Astrocyte of the hippocampus (primary cell): ENCODE measurements at places on chromosomes 7 and 10.

DNA sequence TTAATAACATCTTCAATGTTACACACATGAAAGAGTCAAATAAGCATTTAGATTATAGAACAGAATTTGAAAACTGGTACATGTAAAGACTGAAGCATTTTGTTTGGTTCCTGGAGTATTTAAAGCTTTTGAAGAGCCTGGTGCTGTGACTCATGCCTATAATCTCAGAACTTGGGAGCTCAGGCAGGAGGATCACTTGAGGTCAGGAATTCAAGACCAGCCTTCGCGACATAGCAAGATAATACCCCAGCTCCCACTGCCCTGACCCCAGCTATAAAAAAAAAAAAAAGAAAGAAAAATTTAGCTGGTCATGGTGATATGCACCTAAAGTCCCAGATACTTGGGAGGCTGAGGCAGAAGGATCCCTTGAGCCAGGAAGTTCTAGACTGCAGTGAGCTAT lies 87.8 kb downstream of the HDAC9 start:
- DNase-seq, result peak; percentile 51

DNA sequence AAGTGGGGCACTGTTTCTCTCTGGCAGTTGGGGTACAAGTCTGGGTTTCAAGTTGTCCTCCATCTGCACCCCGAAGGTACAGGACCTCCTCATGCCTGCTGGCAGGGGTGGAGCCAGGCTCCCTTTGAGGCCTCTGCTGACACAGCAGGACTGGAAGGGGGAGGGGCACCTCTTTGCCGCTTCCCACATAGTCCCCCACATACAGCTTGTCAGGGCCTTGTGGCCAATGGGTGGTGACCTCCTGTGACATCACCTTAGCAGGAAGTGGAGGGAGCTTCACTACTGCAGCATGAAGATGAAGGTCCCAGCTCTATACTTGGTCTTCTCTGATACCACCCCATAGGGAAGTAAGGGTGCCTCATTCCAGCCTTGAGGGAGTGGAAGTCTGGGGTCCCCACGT lies 167.8 kb downstream of the RAMP3 start:
- no peak for DNase-seq

- no peak for DNase-seq
Measured at GRCh38 chr10:104326991-104327610, 11.2 kb downstream of the ITPRIP start.

GRCh38 chr10:48671914-48672595 lies 12.6 kb upstream of the WDFY4 start:
- no peak for DNase-seq

DNA sequence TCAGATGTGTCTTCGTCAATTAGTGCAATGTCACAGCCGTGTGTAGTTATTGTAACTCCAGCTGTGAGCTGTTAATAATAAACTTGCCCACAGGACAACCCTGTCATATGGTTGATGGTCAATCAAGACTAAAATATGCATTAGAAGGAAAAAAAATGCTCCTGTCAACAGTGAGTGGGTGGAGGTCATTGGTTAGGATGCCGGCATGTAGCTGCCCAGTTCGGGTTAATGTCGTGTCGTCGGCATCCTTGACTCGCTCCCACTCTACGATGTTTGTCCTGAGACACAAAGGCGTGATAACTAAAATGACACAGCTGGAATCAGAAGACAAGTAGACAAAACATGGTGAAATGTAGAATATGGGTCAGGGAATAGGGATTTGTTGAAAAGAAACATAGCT lies 442.8 kb upstream of the NPVF start:
- no peak for DNase-seq

DNA sequence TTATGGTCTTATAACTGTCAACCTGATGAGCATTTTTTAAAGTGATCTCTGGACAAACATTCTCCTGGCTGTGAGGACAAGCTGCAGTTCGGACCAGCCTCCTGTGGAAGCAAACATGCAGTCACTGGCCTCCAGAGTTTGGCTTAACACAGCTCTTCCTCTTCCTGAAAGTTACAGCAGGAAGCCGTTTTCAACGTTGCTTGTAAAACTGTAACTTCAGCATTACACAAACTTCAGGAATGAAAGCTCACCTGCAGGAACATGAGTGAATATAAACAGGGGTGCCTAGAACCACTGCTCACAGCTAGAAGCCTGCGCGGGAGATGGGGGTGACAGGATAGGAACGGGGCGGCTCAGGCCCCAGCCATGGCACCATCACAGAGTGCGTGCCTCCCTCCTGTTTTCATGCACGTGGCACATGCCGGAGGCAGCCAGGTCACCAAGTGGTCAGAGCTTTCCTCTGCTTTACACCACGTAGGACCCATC lies 292.9 kb upstream of the PITRM1 start:
- DNase-seq, result no peak

GRCh38 chr7:52956379-52956915 lies 79.0 kb upstream of the POM121L12 start:
- no peak for DNase-seq

DNA sequence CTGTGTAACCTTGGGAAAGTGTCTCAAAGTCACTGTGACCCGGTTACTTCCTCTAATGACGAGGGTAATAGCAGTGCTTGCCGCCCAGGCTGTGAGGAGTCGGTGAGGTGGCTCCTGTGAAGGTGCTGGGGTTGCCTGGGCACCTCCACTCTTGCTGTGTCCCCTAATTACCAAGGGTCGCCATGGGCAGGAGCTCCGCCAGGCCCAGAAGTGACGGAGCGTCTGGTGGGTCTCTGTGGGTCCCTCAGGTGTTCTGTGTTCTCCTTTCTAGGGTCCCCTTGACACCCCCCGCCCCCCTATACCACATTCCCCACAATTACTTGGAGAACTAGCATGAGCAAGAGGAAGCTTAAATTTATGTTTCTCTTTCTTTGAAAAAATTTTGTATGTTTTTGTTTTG lies 161.5 kb downstream of the WDR37 start:
- no peak for DNase-seq

DNA sequence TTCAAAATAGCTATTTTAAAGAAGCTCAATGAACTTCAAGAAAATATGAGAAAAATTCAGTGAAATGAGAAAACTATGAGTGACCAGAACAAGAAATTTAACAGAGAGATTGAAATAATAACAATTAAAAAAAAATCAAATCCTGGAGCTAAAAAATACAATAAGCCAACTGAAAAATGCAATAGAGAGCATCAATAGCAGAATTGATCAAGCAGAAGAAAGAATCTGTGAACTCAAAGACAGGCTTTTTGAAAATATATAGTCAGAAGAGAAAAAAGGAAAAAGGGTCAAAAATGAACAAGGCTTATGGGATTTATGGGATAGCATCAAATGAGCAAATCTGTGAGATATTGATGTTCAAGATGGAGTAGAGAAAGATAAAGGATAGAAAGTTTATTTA lies 133.0 kb downstream of the OTUD1 start:
- DNase-seq, result no peak

DNA sequence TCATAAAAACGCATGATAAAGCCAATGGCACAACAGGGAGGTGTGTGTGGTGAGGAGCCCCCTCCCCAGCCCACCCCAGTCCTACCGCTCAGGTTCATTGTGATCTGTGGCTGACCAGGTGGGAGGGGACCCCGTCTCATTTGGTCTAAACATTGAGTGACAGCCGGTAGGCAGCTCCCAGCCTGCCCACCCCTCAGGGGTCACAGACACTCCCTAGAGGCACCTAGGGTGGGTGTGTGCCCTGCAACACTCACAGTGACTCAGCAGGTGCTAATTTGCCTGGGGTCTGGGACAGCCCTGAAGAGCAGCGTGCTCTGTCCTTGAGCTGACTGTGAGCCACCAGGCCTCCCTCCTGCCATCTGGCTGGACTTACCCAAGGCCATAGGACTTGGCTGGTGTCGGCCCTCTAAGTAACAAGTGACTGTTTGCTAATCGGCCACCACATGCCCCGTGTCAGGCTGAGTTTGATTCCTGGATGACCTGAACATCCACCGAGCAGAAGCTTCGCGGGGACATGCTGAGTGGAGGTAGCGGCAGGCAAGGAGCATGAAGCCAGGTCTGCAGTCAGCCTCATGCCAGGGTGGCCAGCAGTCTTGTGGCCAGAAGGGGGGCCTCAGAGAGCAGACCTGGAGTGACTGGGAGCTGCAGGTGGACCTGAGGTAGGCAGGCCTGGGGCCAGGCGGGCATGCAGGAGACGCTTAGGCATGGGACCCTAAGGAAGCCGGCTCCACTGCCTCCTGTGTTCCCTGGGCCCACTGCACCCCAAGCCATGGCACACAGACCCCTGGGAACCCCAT lies 282.3 kb upstream of the SHH start:
- no peak for DNase-seq

DNA sequence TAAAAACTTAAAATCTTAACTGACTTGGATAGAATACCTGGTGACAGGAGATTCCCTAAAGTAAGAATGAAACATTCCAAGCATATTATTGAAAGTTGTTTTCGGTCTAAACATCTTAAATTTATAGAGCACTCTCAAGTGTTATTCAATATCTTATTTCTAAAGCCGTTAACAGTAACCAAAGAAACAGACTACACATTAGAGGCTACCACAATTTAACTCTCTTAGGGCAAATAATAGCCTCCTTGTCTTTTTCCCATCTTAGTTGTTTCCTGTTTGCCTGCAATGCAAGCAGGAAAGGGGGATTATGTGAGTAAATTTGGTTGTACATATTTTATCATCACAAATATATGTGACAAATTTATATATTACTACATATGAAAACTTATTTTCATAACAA lies 31.4 kb downstream of the NAPEPLD start:
- DNase-seq, result no peak

DNA sequence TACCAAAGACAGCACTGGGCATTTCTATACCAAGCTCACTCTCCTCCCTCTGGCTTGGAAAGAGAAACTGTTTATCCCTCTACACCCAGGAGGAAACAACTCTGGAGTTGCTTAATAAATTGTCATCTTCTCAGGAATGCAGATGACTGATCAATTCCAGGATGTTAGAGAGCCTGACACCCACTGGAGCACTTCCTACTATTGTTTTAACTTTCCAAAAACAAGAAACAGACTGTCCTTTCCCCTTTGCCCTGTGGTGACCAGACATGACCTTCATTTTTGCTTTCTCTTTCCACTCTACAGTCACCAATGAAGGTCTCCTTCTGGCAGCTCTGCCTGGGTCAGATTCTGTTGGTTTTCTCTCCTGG lies 19.6 kb downstream of the GIMAP4 start:
- DNase-seq, result no peak

DNA sequence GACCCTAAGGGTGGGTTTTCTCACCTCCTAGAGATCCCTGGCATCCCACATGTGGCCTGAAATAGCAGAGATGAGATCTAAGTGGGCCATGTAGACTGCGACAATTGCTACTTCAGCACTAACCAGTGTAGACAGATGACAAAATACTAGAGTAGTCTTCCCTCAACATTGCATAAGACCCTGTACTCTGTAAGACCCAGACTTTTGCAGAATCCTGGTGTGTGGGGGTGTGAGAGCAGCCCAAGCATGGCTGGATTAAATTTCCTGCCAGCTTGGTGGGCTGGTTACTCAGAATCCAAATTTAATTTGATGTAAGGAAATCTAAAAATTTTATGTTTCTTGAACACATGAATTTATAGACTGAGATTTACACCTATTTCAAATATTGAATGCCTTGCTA lies 88.3 kb downstream of the ZNF365 start:
- no peak for DNase-seq

GRCh38 chr7:131071786-131072504 lies 255.7 kb upstream of the MKLN1 start:
- DNase-seq, result peak; percentile 95

DNA sequence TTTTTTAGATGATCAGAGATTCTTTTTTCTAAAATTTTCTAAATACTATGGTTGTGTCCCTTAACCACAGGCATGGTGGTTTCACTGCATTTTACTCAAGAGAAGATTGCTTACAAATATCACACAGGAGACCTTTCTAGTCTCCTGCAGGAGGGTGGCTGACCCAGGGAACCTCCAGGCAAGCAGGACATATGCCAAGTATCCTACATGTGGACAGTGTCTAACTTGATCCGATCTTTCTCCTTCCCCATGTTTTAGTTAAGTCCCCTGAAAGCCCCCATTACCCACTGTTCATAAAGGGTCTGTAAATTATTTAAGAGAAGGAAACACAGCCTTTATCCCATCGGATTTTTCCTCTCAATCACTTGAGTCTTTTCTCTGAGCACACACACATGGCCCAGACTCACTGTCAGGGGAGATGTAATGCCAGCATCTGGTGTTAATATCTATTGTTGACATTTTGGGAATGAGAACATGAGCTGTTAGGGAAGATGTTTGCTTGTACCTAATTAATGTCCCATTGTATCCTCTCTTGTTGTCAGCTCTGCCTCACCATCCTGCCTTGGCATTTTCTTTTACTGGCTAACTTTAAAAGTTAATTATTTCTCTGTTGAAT lies 755.2 kb downstream of the AUTS2 start:
- no peak for DNase-seq

- DNase-seq, result no peak
Measured at GRCh38 chr7:27251136-27251651, 8.6 kb downstream of the EVX1 start.

DNA sequence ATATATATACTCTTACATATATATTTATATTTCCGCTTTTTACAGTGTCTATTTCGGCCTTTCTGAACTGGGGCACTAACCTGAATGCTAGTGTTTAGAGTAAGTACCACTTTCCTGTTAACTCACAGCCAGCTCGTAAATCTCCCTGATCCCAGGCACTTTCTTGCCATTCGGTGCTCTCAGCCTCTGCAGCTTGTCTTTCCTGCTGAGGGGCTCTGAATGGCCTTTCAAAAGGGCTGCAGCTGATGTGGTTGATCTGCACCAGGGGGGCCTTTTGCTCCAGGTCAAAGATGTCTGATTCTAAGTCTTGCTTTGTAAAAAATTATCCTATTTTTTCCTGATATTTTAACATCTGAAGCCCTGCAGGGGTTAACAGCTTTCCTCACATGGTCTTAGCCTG lies 25.5 kb upstream of the HPS1 start:
- DNase-seq, result no peak

DNA sequence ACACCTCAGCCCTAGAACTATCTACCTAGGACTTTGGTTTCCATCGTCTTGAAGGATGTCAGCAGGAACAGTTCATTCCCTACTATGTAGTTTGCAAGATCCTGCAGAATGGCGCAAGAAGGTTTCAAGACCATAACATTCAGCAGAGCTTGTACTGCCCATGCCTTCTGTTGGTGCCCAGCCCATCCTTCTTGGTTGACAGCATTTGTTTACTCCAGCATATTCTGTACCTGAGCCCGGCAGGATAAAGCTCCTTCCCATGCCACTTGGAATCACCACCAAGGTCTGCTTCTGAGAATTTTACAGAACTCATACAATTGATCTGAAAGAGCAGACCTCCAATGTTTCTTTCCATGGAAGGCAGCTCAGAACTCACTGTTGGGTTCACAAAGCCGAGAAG lies 150.8 kb downstream of the ARID5B start:
- DNase-seq, result peak; percentile 13

DNA sequence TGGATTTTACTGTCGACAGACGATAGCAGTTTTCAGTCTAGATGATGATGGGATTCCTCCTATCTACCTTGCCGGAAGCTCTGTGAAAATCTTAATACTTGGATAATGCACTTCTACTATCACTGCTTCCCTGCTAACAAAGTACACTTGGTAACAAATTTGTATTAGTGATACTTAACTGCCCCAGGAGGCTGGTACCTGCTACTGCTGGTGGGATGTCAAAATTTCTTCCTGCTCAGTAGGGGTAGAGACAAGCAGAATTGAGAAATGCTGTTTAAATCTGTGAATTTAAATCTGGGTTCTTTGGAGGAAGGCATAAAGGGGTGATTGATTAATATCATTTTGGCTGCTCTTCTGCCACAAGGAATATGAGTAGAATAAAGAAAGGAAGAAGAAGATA lies 99.8 kb upstream of the STRIP2 start:
- DNase-seq, result no peak
